NCI-H2107 (cell line): ENCODE measurements at places on chromosomes 2 and 18.

DNA sequence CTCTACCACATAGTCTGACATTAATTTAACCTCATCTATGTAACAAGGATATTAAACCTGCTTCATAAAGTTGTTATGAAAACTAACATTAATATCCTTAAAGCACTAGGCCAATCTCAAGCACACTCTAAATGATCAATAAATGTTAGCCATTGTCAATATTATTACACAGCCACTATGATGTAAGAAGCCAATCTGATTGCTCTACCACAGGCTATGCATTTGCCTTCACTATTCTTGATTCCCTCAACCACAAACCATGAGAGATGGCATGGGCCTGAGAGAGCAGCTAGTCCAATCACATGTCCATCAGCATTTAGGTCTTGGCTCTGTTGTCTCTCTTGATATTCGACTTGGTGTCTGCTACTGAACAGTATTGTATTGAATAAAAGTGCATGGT lies 4.2 kb downstream of the SLC25A12 start:
- no peak for DNase-seq

GRCh38 chr2:237361194-237362004 lies 52.6 kb downstream of the COL6A3 start:
- DNase-seq, result no peak

DNA sequence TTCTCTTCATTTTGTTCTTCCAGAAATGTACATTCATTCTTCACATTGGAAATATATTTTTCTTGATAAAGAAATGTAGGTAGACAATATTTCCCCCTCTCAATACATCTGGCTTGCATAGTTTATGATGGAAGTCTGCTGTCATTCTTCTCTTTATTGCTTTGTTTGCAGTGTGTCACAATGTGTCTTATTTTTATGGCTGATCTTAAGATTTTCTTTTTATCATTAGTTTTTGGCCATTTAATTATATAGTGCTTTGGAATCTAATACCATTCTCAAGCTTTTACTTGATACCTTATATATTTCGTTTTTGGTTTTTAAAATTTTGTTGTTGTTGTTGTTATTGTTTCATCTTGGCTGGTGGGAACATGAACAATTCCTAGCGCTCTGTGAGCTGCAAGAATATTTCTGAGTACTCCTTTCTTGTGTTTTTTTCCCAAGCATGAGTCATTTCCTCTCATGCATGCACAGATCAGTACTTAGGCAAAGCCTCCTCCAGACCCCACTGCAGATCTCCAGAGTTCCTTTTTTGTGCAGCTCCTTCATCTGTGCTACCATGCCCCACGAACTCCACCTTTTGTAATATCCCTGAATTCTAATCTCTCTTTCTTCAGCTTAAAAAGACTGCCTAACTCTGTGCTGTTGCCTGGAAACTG lies 13.7 kb upstream of the MMADHC start:
- DNase-seq, result no peak

- DNase-seq, result no peak
Observed at GRCh38 chr2:147698166-147698565, 146.7 kb upstream of the ACVR2A start.

- DNase-seq, result no peak
Observed at GRCh38 chr18:29063346-29063745, 886.4 kb upstream of the CDH2 start.

- DNase-seq, result no peak
Observed at GRCh38 chr2:168939061-168939460, 38.0 kb downstream of the G6PC2 start.

- DNase-seq, result no peak
Observed at GRCh38 chr2:20071397-20072383, 20.3 kb upstream of the LAPTM4A start.

DNA sequence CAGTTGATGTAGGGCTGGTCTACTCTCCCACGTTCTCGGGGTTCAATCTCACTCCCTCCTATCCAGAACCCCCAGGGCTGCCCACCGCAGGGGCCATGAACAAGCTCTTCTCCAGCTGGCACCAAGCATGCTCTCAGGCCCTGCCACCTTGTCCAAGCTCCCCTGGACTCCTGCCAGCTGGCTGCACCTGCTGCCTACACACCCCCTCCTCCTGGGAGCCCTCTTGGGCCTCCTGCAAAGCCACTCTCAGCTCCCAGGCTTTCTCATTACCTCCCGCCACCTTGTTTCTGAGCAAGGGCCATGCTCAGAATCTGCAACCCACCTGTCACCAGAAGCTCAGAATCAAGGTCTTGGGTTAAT lies 56.0 kb downstream of the HDAC4 start:
- DNase-seq, result peak; percentile 35

DNA sequence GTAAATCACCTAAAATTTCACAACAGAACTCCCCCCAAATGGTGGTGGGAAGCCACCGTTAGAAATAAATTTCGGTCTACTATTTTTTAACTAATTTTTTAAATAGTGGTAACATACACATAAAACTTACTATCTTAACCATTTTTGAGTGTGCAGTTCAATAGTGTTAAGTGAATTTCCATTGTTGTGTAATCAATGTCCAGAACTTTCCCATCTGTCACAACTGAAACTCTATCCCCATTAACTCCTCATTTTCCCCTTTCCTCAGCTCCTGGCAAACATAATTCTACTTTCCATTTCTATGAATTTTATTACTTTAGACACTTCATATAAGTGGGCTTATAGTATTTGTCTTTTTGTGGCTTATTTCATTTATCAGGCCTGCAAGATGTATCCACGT lies 34.1 kb upstream of the HNMT start:
- no peak for DNase-seq

GRCh38 chr2:237885111-237885930 lies 25.9 kb downstream of the RAMP1 start:
- no peak for DNase-seq

- DNase-seq, result no peak
Observed at GRCh38 chr2:241035818-241036396, 37.5 kb downstream of the SNED1 start.

- DNase-seq, result no peak
Observed at GRCh38 chr2:233213975-233214374, 37.5 kb upstream of the ATG16L1 start.

DNA sequence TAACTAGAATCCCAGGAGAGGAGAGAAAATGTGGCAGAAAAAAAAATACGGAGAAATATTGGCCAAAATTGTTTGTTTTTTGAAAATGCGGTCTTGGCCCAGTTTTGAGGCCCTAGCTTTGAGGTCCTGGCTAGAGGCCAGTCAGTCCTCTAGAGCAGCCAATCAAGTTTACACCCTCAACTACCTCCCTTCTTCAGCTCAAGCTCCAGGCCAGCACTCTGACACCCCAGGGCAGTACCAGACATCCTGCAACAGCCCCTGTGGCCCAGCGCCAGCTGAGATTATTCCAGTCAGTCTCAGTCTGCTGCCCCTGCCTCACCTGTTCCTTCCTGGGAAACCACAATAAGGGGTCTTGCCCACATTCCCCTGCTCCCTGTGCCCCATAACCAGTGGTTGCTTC lies 107.7 kb downstream of the UGGT1 start:
- no peak for DNase-seq

- no peak for DNase-seq
Observed at GRCh38 chr18:41809652-41810051, 145.4 kb upstream of the PIK3C3 start.

DNA sequence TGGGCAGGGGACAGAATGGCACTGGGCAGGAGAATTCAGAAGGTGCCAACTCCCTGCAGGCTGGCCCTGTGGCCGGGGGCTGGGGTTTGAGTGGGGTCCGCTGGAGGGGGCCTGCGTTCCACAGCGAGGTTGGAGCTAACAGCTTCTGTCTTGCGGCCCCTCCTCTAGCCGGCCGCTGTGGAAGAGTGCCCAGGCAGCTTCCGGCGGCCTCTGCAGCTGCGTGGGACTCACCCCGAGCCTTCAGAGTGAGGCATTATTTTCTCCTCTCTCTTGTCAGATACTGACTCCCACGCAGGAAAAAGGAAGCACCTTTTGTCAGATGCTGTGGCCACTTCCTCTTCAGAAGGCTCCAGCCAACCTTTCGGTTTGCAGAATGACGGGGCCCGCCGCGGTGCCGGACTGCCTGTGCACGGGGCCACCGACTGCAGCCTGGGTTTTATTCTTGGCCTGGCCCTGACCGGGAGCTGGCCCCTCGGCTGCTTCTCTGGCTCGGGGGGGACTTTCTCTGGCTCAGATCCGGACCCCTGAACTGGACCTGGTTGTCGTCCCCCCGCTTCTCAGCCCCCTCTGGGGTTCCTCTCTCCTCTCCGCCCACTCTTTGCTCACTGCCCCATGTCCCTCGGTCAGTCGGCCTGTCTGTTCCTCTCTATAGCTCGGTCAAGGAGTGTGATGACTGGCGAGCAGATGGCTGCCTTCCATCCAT lies 40.1 kb downstream of the ARHGAP25 start:
- no peak for DNase-seq

GRCh38 chr18:22705328-22705727 lies 227.8 kb upstream of the RBBP8 start:
- DNase-seq, result no peak

DNA sequence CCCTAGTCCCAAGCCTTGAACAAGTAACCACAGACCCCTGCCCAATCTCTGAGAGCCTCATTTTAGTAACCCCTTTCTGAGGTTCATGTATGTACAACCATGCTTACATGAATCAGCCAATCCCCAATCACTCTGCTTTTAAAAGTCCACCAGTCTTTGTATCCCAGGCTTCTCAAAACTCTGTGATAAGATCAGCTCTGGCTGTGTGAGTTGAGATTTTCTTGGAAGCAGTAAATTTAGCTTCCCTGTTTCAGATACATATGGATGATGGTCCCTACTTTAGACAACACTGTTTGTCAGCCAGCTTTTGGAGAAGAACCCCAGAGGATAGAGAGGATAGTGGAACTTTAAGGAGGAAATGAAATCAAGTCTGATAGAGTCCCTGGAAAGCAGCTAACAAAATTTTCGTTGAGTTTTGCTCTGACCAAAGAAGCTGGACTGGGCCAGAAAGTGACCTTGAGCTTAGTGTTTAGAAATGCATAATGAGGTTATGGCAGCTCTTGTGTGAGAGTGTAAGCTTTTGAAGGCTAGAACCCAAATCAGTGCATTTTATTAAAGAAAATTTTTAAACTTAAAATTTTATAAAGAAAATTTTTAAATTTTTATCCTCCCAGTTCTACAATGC lies 3.7 kb downstream of the ADNP2 start:
- no peak for DNase-seq

GRCh38 chr2:239751679-239752355 lies 273.3 kb downstream of the NDUFA10 start:
- DNase-seq, result no peak

GRCh38 chr2:190379249-190379964 lies 28.7 kb upstream of the MFSD6 start:
- no peak for DNase-seq

GRCh38 chr18:36769611-36770314 lies 59.0 kb downstream of the TPGS2 start:
- no peak for DNase-seq

- DNase-seq, result no peak
Observed at GRCh38 chr18:9825571-9826073, 60.2 kb upstream of the TXNDC2 start.

DNA sequence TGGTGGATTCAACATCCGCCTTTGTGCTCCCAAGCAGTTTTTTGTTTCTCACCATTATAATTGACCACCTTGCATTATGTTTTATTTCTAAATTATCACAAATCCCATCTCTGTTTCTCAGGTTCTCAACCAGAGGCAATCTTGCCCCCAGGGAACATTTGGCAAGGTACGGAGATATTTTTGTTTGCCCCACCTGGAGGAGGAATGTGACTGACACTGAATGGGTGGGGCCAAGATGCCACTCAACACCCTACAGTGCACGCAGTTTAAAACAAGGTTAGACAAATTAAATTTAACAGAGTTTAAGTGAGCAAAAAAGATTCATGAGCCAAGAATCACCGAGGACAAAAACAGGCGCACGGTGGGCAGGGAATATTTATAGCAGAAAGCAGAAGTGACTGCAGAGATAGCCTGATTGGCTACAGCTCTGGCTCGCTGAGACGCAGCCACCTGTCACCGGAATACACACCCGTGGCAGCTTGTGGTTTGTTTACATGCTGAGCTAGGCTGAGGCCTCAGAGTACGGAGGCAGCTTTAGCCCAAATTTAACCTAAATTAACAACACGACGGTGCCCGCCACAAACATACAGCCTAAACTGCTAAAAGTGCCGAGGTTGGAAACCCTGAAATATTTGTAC lies 150.0 kb upstream of the ALKAL2 start:
- peak; percentile 31 for DNase-seq

DNA sequence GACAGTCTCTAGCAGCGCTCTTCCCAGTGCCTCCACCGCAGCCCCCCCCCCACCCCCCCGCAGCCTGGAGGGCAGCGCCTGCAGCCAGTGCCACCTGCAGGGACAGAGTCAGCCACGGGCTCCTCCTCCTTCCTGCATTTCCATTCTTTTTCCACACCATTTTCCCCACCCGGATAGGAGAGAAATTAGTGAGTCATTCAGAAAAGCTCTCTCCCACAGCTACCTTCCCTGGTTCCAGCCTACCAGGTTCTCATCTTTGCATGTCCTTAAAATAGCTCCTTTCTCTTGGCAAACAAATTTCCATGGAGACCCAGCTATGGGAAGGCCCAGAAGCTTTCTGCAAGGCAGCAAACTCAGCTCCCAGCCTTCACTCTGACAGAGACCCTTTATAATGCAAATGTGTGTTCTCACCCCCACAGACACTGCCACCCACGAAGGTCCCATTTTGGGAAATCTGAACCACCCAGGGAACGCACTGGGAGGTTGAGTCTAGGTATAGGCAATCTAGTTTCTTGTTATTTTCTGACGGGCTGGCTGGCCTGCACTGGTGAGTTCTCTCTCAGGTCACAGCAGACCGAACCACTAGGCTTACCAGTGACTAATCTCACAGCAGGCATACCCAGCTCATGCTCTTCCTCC lies 41.8 kb upstream of the ATG16L1 start:
- no peak for DNase-seq

DNA sequence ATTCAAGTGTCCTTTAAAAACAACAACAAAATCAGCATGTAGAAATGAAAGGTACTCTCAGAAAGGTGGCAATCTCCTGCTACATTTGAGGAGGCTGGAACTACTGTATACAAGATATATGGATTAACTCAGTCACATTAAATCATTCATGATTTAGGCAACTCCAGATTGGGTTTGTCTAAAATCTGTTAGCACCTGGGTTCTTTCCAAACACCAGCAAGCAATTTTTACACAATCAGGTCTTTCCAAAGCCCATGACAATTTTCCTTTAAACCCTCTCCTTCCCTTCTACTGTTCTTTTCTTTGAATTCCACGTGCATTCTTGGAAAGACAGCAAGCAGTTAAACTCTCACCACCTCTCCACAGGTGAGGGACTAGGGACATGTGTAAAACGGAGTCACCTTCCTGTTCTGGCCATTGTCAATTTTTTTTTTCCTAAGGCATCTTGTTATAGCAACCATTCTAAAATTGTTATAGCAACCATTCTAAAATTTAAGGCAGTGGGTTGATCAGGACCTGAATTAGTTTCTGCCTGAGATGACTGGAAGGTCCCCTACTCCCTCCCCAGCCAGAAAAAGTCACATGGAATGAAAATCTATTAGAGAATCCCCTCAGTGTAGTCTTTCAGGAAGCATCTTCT lies 113.9 kb downstream of the ANKRD44 start:
- no peak for DNase-seq
